ENCODE measurements at places on chromosomes 4 and X.

DNA sequence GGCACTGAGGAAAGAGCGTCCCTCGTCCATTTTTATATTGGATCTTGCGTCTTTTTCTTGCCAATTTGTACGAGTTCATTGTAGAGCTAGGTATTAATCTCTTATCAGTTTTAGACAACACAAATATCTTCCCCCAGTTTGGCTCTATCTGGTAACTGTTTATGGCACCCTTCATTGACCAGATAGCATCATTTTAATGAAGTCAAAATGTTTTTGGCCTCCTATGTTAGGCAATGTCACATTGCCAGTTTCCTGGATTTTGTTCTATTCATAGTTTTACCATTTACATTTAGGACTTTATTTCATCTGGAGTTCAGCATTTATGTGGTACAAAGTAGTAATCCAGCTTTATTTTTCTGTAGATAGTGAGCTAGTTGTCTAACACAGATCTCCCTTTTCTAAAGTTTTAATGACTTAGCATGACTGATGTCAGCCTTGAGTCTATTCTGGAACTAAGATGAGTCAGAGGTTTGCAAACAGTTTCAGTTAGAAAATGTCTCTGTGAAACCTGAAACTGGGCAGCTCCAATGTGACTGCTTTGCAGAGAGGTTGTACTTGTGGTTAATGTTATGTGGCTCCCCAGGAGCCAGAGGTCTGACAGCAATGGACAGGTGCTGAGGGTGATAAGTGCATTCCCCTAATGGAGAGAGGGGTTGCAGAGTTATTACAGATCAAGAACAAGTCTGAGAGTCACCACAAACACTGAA, 5.3 kb upstream of the STBD1 start:
- DNase-seq: no peak

DNA sequence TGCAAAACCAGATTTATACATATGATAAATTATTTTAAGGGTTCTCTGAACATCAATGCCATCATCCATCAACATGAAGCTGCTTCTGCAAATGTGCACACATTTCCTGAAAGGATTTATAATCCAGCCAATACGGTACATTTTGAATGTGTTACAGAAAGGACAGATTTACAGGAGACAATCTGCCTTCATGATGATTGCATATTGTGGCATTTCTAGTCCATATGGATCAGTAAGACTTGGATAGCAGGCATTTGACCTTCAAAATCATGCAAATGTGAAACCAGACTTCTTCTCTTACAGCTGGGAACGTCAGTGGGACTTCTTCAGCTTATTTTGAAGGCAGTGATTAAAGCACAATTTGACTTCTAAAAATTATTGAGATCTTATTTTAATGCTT, 217.3 kb upstream of the GK2 start:
- DNase-seq: no peak

DNA sequence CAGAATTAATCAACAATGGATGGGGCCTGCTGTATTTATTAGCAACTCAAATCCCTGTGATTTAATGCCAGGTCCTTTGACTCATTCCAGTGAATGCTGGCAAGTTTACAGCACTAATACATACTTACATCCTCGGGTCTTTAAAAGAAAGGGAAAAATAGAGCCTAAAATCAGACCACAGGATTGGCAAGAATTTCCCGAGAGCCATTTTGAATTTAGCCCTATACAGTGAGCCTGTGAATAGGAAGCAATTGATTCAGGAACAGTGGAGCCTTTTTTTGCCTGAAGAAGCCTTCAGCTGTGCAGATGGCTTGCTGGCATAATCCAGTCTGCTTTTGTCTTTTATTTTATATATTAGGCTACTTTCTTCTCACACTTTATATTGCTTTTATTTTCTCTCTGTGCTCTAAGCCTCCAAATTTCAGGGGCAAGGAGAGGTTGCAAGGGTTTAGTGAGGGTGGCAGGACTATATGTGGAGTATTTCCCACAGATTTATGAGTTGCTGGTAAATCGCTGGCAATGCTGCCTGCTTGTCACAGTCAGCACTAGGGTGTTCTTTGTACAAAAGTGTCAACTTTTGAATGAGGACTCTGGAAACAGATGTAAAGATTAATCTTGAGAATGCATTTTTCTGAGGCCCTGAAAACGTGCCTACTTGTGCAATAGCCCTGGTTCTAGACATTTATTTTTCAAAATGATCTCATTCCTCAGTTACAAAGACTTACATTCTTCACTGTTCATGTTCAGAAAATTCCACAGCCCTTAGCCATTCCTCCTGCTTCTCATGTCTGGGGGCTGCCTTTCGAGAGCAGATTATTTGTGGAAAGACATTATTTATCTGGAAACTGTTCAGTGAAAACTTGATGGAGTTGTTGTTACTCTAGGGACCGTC, 303.5 kb downstream of the SPRY1 start:
- DNase-seq: no peak

GRCh38 chr4:25904748-25905082, 9.3 kb upstream of the SMIM20 start:
- DNase-seq: no peak
